ENCODE measurements at places on chromosomes 7 and 10.

DNA sequence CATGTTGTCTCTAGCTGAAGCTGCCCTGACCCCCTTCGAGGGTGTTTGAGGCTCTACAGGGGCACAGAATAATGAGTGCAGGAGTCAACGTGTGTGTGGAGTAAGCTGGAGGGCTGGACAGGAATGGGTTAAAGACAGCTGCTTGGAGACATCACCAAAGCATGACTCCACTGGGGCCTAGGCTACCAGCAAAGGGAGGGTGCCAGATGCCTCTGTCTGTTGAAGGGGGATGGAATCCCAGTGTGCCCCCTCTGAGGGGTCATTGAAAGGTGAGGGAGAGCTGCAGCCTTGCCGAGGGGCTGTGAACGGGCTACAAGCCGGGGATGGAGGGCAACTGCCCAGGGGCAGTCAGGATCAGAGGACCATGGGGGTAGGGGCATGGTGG, 51.7 kb upstream of the PODXL start:
- DNase-seq: no peak

- DNase-seq: no peak
These were observed 450.4 kb downstream of the NEBL start for GRCh38 chr10:20446561-20447193.

DNA sequence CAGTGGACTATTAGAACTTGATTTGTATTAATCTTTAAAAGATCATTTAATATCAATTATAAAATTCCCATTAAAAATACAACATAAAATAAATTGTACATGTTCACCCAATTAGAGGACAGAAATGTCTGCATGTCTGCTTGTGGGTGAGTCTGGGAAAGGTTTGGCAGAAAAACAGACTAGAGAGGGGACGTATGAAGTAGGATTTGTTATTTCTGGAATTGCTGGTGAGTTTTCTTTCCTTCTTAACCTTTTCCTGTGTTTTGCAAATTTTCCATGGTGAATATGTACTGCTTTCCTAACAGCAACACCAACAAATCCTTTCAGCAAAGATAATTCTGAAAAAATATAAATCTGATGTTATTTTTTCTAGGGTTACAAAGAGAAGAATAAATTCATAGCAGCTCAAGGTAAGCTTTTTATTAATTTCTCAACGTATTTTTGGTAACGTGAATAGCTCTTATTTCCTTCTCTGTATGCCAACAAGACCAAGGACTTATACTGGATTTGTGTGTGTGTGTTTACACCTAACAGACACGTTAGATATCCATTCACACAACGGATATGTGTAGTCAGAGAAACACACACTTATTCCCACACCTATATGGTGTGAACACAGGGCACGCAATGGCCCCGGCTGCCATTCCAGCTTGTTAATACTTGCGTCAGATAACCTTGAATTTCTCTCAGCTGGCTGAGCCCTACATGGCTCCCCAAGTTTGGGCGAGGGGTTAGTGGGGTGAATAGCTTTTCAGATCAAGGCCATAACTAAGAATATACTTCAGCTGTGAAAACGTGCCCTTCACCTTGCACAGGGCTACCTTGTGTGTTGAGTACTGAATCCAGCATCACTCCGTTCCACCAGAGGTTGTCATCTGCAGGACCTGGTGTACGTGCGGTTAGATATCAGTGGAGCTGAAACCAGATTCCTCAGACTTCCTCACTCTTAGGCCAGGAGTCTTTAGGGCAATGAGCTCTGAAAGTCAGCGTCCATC, 64.6 kb downstream of the MKI67 start:
- no peak for DNase-seq

DNA sequence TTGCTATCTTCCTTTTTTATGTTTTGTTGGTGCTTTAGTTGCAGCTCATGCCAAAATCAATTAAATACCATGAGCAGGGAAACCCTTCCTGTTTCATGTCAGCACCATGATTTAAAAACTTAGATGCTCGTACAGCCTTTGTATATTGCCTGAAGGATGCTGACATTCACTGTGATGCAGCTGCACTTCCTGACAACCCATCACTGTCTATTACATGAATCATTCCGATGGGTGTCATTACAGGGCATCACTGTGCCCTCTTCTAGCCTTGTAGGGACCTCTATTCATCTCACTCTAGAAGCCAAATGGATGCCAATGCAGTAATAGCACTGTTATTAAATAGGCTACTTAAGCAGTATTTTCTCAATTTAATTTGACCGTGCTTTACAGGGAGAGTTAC, 18.3 kb upstream of the ITGB1 start:
- no peak for DNase-seq

DNA sequence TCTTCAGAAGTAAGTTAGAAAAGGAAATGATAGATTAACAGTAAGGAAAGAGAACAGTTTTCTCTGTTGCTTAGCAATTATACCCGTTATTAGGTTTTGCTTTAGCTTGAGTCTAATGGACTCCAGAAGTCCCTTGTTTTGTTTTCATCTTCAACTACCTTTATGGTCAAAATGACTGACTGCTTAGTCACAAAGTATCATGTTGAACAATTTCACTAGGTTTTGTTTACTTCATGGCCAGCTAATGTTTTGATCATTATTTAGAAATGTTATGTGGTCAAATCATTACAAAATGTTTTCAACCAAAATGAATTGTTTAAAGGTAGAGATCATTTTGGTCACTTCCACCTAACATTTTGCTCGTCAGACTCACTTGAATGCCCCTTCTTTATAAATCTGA, 1.9 kb downstream of the UBN2 start:
- no peak for DNase-seq

- DNase-seq: no peak
These were observed 6.2 kb upstream of the ACHE start for GRCh38 chr7:100901921-100902332.

- no peak for DNase-seq
These were observed 69.3 kb downstream of the SGMS1 start for GRCh38 chr10:50554376-50554994.

DNA sequence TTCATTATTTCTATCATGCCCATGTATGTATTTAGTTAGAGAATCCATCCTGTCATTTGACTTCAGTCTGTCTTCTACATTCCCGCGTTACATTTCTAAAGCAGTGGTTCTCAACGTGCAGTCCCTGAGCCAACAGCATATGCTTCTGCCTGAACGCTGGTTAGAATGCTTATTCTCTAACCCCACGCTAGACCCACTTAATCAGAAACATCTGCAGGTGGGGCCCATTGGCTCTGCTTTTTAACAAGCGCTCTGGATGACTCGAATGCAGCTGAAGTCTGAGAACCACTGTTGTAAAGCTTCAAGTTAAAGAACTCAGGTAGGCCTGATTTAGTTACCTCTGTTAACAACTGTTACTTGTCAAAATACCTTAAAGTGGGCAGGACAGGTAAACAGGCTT, 38.2 kb downstream of the NEUROD6 start:
- no peak for DNase-seq

- DNase-seq: no peak
These were observed 569.4 kb downstream of the CALN1 start for GRCh38 chr7:71842786-71843185.

DNA sequence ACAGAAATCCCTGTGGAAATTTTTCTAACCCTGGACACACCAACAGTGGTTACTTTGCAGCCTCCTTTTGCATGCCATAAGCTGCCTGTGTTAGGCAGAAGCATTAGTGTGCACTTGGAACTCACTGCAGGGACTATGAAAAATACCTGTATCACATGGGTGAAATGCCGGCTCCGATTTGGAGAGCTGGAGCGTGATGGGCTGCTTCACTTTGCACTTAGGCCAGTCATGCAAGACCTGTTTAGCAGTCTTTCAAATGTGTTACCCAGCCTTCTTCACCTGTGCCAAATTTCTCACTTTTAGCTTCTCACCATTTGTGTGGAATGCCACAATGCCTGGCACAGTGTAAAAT, 11.3 kb downstream of the NCOA4 start:
- no peak for DNase-seq

DNA sequence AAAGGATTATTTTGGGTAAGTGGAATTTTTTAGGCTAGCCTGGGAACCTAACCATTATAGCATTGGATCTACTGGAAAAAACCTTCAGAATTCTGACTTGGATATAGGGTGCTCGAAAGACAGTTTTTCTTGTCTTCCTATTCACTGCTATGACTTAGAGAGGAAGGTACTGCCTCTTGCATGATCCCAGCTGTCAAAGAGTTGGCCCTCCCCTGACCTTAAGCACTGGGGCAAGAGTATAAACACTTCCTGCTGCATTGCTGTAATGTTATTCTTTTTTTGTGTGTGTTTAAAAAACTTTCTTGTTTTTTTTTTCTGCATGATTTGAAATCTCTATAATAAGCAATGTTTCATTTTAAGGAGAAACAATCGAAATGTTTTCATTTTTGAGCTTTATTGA, 113.0 kb downstream of the LRMDA start:
- DNase-seq: no peak

- no peak for DNase-seq
These were observed 297.8 kb downstream of the AUTS2 start for GRCh38 chr7:69896121-69896520.

- DNase-seq: peak; percentile 43
These were observed 14.7 kb downstream of the AQP1 start for GRCh38 chr7:30926313-30926712.

DNA sequence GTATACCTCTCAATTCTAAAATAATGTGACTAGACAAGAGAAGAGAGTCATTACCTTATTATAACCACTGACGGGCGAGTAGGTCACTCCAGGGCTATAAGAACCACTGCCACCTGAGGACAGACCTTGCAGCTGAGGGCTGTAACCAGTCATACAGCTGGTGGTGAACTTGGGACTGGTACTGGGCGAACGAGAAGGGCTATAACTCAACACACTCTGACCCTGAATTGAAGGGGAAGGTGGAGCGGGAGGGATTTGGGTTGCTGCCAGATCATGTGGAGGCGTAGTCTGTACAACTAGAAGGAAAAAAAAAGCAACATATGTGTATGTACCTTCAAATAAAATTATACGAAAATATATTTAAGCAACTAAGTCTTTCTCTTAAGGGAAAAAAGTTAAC, 3.4 kb downstream of the TMEM209 start:
- no peak for DNase-seq

- no peak for DNase-seq
These were observed 5.3 kb upstream of the MAGI2 start for GRCh38 chr7:79458796-79459195.

- peak; percentile 97 for DNase-seq
These were observed at the start of gene TBC1D12 for GRCh38 chr10:94402204-94402842. TSS of gene TBC1D12 (plus strand) at chr10:94402541. CDS start at chr10:94402614, 73 bp downstream.

DNA sequence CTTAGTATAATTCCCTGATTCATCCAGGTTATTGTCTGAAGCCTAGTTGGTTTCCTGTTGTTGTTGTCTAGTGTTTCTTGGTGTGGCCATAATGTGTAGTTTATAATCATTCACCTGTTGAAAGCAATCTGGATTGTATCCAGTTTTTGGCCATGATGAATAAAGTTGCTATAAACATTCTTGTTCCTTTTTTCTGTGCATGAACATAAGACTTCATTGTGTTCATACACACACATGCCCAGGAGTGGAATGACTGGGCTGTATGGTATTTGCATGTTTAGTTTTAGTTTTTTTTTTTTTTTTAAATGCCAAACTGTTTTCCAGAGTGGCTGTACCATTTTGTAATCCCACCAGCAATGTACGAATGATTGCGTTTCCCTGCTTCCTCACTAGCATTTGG, 349.8 kb downstream of the SDK1 start:
- DNase-seq: no peak

- no peak for DNase-seq
These were observed 693.3 kb upstream of the GRM3 start for GRCh38 chr7:85950418-85950817.

DNA sequence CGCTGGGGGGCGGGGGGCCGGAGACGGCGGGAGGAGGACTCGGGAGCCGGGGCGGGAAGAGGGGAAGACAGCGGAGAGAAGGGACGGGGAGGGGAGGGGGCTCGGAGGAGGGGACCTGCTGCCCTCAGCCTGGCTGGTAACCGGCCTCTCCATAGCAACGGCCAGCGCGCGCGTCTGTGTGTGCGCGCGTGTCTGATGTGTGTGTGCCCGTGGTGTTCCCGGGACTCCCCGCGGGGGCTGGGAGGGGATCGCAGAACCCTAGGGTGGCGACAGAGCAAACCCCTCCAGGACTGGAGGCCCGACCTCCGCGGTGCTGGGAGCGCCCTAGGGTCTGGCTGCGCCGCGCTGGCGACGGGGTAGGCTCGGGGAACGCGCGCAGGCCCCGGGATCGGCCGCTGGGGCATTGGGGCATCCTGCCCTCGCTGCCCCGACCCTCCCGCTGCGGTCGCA, 356.3 kb downstream of the DNAJB6 start:
- peak; percentile 75 for DNase-seq

DNA sequence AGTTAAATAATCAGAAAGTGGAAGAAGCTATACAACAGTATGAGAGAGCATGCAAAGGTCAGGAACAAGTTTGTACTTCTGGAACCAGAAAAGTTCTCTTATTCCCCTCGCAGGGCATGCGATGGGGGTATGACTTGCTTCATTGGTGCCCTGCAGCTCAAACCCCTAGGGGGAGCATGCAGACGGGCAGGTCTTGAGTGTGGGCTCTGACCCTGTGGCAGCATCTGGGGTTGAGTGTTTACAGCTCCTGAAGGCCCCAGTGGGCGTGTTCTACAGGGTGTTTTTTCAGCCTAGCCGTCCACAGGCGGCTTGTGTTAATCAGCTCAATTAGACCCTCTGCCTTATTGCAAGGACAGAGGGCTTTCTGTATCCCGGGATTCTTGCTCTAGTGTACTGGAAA, 44.5 kb downstream of the KIF20B start:
- no peak for DNase-seq

DNA sequence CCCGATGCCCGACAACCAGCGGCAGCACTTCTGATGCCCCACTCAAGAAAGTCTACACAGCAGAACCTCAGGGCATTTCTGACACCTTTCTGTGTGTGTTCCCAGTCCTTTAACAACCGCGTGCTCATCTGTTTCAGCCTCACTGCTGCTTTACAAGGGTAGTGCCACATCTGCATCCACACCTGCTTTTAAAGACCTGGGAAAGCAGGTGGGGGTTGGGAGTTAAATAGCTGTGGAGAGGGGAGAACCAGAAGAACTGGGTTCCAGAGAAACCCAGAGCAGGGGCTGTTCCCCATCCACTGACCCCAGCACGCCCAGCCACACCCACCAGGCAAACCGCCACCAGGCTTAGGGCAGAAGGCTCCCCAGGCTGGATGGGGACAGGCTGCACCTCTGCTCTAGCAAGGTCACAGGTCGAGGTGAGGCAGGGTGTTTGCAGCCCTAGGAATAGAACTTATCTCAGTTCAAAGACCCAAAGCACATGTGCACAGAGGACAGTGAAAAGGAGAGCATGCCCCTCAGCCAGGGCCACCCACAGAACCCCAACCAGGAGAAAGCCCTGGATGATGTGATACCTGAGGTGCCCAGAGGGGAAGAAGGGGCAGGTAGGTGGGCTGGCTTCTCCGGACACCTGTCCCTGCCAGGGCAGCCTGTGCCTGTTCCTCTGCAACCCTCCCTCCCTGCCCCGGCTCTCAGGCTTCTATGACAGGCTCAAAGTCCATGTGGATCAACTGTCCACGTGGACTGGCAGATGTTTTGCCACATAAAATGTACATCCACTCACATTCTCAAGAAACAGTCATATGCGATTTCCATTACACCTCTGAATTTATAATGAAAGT, 51.3 kb downstream of the COBL start:
- no peak for DNase-seq

GRCh38 chr10:111110771-111111170, 33.9 kb downstream of the ADRA2A start:
- no peak for DNase-seq

GRCh38 chr10:78920011-78920410, 148.8 kb upstream of the ZMIZ1 start:
- DNase-seq: no peak

- no peak for DNase-seq
These were observed 51.0 kb downstream of the ARL5B start for GRCh38 chr10:18710201-18710653.

Measured in mesenteric fat pad (tissue), 1 donor.